ENCODE measurements at places on chromosomes 3 and 15. TPM values are rescaled to one million over a fixed set of nuclear protein-coding genes. Genes with fewer than 3 reads are reported as not detected.

DNA sequence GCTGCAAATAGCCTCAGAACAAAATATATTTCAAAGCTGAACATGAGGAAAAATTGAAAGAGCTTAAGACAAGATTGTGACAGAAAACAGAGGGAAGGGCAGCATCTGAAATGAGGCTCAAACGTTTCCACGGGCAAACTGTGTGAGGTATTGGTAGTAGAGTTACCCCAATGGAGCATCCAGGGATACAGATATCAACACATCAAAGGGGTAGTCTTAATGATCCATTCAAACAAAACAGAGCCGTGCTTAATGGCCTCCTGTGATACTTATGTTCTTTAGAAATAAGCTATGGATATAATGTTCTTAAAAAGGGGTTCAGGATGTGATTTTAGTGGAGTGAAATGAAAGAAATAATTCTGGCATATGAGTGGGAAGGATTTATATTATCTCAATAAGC lies 430.3 kb upstream of the PDZRN3 start:
- no peak for DNase-seq
- no peaks in the 10 kb centered on the region for H3K36me3 ChIP-seq
- H3K27me3 ChIP-seq, result no peaks in the 10 kb centered on the region
- no peaks in the 10 kb centered on the region for H3K4me1 ChIP-seq
- no peak overlapping the region for H3K27ac ChIP-seq

DNA sequence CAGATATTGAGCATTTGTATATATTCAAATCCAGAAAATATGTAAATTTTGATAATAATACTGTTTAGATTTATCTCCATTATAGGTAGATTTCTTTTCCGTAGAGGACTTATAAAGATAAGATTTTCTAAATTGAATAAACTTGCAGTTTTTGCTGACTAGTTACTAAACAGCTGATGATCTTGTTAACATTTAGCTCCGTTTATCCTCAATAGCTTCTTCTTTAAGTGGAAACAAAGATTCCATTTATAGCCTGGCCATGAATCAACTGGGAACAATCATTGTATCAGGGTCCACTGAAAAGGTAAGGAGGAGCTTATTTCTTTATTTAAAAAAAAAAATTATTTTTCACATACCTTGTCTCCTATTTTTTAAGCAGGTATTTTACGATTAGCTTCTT lies 16.7 kb downstream of the WDR48 start:
- H3K27ac ChIP-seq, result no peak overlapping the region
- H3K36me3 ChIP-seq, result peaks cover 69% of the 10 kb centered on the region
- H3K4me3 ChIP-seq, result no peak overlapping the region
- no peaks in the 10 kb centered on the region for H3K27me3 ChIP-seq
- no peak for DNase-seq
- no peaks in the 10 kb centered on the region for H3K4me1 ChIP-seq

- H3K4me1 ChIP-seq, result no peaks in the 10 kb centered on the region
- DNase-seq, result no peak
- no peaks in the 10 kb centered on the region for H3K36me3 ChIP-seq
- no peak overlapping the region for H3K27ac ChIP-seq
Measured at GRCh38 chr3:156395961-156396710, 158.8 kb downstream of the SSR3 start.

DNA sequence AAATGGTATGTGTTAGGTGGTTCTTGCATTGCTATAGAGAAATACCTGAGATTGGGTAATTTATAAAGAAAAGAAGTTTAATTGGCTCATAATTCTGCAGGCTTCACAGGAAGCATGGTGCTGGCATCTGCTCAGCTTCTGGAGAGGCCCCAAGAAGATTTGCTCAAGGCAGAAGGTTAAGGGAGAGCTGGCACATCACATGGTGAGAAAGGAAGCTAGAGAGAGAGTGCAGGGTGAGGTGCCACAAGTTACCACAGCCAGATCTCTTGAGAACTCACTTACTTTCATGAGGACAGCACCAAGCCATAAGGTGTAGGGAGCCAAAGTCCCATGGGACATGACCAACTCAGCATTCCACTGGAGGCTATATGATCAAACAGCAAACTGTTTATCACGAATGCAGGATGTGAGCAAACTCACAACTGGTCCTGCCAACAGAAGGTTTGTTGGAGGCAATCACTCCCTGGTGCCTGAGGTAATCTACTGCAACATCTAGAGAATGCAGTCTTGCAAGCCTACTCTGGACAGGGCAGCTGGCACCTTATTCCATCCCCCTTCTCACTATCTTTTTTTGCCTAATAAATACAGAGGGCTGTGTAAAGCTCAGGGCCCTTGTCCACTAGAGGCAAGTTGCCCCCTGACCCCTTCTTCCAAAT lies 28.1 kb upstream of the CCR2 start:
- H3K27ac ChIP-seq, result no peak overlapping the region
- H3K4me3 ChIP-seq, result no peak overlapping the region
- no peaks in the 10 kb centered on the region for H3K36me3 ChIP-seq
- no peak for DNase-seq
- no peaks in the 10 kb centered on the region for H3K4me1 ChIP-seq
- H3K27me3 ChIP-seq, result no peaks in the 10 kb centered on the region

DNA sequence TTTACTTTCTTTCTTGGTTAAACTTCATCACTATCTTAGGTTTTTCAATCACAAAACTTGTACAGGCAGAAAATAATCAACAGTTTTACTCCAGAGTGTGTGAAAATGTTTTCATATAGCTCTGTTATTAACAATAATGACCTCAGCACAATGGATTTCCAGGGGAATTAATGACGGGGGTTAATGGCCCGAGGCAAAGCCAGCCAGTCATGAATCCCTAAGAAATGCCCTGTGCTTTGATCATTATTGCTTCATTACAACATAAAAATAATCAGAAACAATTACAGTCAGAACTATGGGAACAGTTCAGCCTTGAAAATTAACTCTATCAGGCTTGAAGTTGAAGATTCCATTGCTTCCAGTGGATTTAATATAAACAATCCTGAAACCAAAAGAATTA lies 875.4 kb downstream of the ROBO2 start:
- H3K4me1 ChIP-seq, result no peaks in the 10 kb centered on the region
- H3K27ac ChIP-seq, result no peak overlapping the region
- H3K4me3 ChIP-seq, result no peak overlapping the region
- H3K36me3 ChIP-seq, result no peaks in the 10 kb centered on the region

DNA sequence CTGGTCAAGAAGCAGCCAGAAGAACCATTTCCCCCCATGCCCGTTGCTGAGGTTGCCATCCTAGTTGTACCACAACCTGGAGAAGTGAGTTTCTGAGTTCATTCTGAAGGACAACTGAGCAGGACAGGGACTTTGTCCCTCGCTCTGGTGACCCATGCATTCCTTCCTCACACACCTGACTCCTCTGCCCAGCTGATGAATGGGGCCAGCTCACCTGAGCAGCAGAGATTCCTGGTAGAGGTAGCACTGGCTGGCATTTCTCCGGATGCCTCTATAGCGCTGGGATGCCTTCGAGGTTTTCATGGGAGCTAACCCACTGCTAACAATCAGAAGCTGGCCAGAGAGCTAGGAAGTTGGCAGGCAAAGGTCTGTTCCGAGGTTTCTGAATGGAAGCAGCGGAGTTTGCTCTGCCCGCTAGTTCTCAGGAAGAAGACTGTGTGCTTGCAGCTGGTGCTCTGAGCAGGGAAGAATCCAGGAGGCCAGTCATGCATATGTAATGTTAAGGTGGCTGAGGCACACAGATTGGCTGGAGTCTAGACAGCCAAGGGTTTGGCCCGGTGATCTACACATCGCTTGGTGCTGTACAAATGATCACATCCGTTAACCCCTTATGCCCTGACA lies at the start of gene TMC3:
Gene TMC3 (minus strand): TSS at position 439 of the 621 bp plus-strand sequence. CDS start 136 bp downstream, at position 303.
- no peak for DNase-seq
- no peaks in the 10 kb centered on the region for H3K36me3 ChIP-seq
- H3K4me1 ChIP-seq, result no peaks in the 10 kb centered on the region
- H3K27ac ChIP-seq, result no peak within 1 kb of the TSS
- H3K4me3 ChIP-seq, result no peak within 1 kb of the TSS
- no peaks in the 10 kb centered on the region for H3K27me3 ChIP-seq

GRCh38 chr15:35260941-35261340 lies 175.8 kb upstream of the NANOGP8 start:
- H3K36me3 ChIP-seq, result no peaks in the 10 kb centered on the region
- no peak overlapping the region for H3K27ac ChIP-seq
- H3K27me3 ChIP-seq, result no peaks in the 10 kb centered on the region
- DNase-seq, result no peak
- no peak overlapping the region for H3K4me3 ChIP-seq

DNA sequence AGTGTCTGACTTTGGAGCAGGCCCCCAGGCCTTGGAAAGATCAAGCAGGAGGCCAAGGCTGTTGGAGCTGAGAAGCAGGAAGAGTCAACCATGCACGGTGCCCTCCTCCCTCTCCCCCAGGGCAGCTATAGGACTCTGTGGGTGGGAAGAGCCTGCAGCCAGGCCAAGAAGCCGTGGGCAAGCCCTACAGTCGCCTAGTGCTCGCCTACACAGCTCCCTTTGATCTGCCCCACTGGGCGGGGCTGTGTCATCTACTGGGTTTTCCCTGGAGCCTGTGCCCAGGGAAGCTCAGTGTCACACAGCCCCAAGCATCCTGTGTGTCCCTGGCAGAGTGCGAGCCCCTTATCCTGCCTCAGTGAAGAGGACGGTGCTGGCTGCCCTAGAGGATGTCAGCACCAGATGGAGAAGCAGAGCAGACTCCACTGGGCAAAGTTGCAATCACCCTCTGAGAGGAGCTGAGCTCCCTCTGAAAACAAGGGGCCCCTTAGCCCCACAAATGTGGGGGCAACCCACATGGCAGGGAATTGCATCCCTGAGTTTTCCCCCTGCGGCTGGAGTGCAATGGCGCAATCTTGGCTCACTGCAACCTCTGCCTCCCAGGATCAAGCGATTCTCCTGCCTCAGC lies 72.2 kb downstream of the KLF13 start:
- no peaks in the 10 kb centered on the region for H3K36me3 ChIP-seq
- no peak overlapping the region for H3K4me3 ChIP-seq
- H3K27ac ChIP-seq, result peak overlapping the region; percentile 84
- DNase-seq, result no peak
- H3K4me1 ChIP-seq, result no peaks in the 10 kb centered on the region

GRCh38 chr3:2652386-2652785 lies 457.8 kb downstream of the IL5RA start:
- no peak overlapping the region for H3K27ac ChIP-seq
- H3K27me3 ChIP-seq, result no peaks in the 10 kb centered on the region
- H3K4me3 ChIP-seq, result no peak overlapping the region
- H3K36me3 ChIP-seq, result no peaks in the 10 kb centered on the region

- H3K27ac ChIP-seq, result no peak overlapping the region
- H3K4me1 ChIP-seq, result no peaks in the 10 kb centered on the region
- H3K36me3 ChIP-seq, result no peaks in the 10 kb centered on the region
- no peak for DNase-seq
- H3K27me3 ChIP-seq, result no peaks in the 10 kb centered on the region
- H3K4me3 ChIP-seq, result no peak overlapping the region
Measured at GRCh38 chr3:104750581-104750980, 616.1 kb upstream of the ALCAM start.

- H3K27me3 ChIP-seq, result no peaks in the 10 kb centered on the region
- H3K4me1 ChIP-seq, result no peaks in the 10 kb centered on the region
- no peak overlapping the region for H3K4me3 ChIP-seq
- H3K36me3 ChIP-seq, result no peaks in the 10 kb centered on the region
- H3K27ac ChIP-seq, result no peak overlapping the region
- DNase-seq, result no peak
Measured at GRCh38 chr15:87939848-87940457, 316.6 kb downstream of the NTRK3 start.

GRCh38 chr15:83654379-83655236 lies 685 bp downstream of the ADAMTSL3 start:
- no peak for DNase-seq
- H3K4me3 ChIP-seq, result peak overlapping the region; percentile 42
- H3K4me1 ChIP-seq, result peaks cover 5% of the 10 kb centered on the region
- no peak overlapping the region for H3K27ac ChIP-seq
- H3K36me3 ChIP-seq, result no peaks in the 10 kb centered on the region

DNA sequence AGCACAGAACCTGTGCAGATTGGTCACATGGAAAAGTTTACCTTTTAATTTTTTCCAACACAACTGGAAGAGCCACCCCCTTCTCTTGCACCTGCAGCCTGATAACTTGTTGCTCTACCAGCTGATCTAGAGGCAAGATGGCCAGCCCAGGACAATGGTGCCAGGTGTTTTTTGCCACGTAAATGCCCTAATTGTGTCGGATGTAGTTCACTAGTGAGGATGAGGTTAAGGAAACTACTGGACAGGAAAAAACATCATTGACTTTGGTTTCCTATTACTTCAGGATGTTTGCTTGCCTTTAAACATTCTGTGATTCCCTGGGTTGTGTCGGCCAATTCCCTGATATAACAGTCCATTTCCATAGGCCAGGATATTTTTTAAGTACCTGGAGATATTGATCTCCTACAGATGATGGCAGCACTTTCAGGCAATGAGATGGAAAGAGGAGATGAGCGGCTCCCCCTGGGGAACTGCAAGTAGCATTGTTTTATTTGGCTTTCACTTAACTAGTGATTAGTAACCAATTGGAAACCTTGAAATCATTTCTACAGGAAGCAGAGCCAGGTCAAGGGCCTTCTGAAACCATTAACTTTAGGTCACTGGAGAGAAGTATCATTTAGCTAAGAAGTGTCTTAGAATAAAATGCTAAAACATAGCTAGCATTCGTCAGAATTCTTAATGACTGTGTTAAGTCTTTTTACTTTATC lies 72.5 kb downstream of the OSBPL10 start:
- peaks cover 7% of the 10 kb centered on the region for H3K4me1 ChIP-seq
- no peak for DNase-seq
- no peak overlapping the region for H3K27ac ChIP-seq
- H3K36me3 ChIP-seq, result no peaks in the 10 kb centered on the region
- no peak overlapping the region for H3K4me3 ChIP-seq

- no peaks in the 10 kb centered on the region for H3K4me1 ChIP-seq
- no peak overlapping the region for H3K27ac ChIP-seq
- no peak overlapping the region for H3K4me3 ChIP-seq
Measured at GRCh38 chr3:98690876-98691275, 72.3 kb upstream of the ST3GAL6 start.

GRCh38 chr3:13700362-13700761 lies 151.4 kb downstream of the FBLN2 start:
- DNase-seq, result no peak
- no peaks in the 10 kb centered on the region for H3K36me3 ChIP-seq
- H3K4me3 ChIP-seq, result no peak overlapping the region
- H3K27ac ChIP-seq, result no peak overlapping the region
- no peaks in the 10 kb centered on the region for H3K4me1 ChIP-seq

- H3K4me3 ChIP-seq, result no peak overlapping the region
- H3K27me3 ChIP-seq, result no peaks in the 10 kb centered on the region
- peaks cover 32% of the 10 kb centered on the region for H3K36me3 ChIP-seq
- no peak for DNase-seq
- no peak overlapping the region for H3K27ac ChIP-seq
Measured at GRCh38 chr15:62649793-62650420, 392.6 kb upstream of the TPM1 start.

DNA sequence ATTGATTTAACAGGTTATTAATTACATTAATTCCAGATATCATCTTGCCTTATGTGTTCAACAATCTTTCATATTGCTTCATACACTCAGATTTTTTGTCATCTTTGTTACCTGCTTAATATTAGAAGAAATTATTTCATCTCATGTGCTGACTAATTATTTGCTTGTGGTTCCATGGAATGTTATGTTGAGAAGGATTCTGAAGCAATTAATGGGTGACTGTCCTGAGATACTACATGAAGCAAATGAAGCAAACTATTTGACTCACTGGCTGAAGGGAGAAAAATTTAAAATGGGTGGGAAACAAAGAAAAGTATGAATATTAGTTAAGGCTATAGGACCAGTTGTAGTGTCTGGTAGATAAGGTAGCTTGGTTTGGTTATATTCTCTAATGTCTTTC lies 443.8 kb upstream of the EPHA6 start:
- H3K4me3 ChIP-seq, result no peak overlapping the region
- no peaks in the 10 kb centered on the region for H3K4me1 ChIP-seq

Gene TOPAZ1
- total RNA-seq, result not detected

Gene TGM5
- not detected for total RNA-seq

Gene ROPN1
- total RNA-seq, result not detected

Gene SORD
- total RNA-seq, result 39.6 TPM

Gene CMC1
- 17.7 TPM for total RNA-seq

Measured in Peyer's patch (tissue), 4 donors.